ENCODE measurements at places on chromosomes 16 and 17.

DNA sequence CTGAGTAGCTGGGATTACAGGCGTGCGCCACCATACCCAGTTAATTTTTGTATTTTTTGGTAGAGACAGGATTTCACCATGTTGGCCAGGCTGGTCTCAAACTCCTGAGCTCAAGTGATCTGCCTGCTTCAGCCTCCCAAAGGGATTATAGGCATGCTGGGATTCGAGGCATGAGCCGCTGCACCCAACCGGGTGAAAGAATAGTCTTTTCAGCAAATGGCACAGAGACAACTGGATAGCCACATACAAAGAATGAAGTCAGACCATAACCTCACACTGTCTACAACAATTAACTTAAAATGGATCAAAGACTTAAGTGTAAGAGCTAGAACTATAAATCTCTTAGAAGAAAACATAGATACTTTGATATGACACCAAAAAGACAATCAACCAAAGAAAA lies 67.6 kb downstream of the TBC1D16 start:
- no peak for DNase-seq

DNA sequence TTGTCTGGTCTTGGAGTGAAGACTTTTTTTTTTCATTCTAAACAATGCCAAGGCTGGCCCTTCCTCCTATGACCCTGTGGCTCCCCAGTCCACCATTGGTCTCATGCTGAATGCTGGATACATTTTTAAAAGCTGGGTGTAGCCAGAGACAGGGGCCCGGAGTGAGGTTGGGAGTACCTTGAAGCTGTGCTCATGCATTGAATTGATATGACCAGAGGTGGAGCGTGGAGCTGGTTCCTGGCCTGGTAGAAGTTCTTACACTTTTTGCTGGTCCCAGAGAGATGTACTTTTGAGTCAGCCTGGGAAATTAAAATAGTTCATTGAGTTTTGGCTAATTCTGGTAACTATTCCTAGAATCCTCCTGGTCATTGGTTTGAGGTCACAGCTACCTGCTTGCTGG lies 83.6 kb downstream of the CMIP start:
- no peak for DNase-seq

DNA sequence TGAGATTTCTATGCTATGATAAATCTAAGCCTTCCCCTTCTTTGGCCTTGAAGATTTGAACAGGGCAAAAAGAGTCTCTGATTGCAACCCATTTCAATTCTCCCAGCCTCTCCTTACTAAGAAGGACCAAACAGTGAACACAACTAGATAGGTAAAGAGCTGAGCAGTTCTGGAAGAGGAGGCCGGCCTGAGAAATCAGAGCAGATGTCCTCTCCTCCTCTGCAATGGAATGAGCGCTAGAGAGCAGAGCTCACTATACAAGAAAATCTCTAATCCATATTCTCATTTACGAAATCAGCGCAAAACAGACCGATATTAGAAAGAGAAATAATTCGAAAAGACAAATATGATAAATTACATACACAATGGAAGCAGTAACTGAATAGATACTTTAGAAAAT lies 124.2 kb downstream of the CDK5R1 start:
- DNase-seq, result no peak

GRCh38 chr17:9521062-9521461 lies 54.6 kb downstream of the STX8 start:
- no peak for DNase-seq

DNA sequence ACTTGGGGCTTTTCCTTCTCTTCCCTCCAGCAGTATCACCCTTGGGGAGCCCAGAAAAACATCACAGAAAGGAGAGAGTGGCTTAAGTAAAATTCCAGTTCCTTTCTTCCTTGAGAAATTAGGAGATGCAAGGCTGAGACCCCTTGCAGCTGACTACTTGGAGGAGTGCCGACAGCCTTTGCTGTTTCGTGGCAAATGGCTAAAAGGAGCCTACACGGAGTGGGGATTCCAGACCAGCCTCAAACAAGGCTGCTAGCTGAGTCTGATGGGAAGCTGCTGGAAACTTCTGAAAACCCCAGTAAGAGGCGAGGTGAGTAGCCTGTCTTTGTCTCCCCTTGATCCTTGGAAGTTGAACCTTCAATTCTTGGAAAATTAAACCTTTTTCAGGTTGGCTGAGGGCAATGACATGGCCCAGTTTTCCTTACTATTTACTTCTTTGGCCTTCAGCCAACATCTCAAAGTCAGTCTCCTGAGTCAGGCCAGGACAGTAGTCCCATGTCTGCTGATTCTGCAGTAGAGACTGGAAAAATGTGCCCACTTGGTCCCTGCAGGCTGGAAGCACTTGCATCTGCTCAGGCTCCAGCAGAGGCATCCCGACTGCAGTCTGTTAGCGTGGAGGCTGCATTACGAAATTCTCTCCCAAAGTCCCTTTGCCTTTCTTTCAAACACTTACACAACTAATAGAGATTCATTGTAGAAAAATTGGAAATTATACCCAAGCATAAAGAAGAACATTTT lies 23.4 kb downstream of the SMIM36 start:
- no peak for DNase-seq

Data from right hindlimb (tissue), 1 donor.